ENCODE measurements at places on chromosomes 13 and 19.
A peak's percentile ranks its signal among the peaks of the same experiment; 100 is the strongest.

- DNase-seq, result no peak
Measured at GRCh38 chr19:56661248-56661647, 10.3 kb downstream of the ZNF835 start.

DNA sequence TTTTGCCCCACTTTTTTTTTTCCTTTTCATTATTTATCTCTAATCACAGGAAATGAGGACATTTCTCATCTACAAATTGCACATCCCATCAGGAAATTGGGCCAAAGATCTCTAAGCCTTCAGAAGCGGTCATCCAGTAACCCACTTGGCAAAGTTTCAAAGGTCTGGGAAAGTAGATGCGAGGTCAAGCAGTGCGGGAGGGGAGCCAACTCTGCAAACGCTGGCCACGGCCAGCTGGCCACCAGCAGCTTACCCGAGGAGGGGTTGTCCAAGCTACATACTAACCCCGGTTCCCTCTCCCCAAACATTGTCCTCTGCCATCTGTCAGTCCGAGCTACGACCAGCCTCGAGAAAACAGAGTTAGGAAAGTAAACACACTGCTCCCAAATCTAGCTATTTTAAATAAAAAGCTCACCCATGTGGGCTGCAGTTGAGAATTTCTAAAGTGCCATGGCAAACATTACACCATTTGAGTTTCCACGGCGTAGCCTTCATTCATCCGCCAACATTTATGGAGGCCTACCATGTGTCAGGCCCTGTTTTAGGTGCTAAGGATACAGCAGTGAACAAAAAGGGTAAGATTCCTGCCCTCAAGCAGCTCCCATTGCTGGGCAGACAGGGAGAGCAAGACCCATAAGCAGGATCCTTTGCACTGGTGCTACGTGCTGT lies 11.5 kb downstream of the FFAR2 start:
- DNase-seq, result no peak

- no peak for DNase-seq
Measured at GRCh38 chr19:325173-325936, 19.2 kb downstream of the MIER2 start.

DNA sequence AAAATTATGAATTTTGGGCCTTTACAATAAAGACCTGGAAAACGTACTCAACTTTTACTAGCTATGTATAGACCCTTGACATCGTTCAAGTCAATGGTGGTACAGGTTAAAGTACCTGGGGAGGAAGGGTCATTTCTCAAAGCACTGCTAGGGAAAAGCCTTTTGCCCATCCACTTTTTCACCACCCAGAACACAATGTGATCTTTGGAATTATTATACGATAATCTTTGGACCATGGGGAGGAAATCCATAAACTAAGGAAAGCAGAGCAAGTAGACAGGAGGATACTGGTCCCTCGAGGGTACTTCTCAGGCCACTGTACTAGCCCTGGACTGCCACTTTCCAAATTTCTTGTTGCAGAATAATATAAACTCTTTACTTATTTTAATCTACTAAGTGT lies 39.5 kb downstream of the UBL3 start:
- no peak for DNase-seq

- DNase-seq, result peak; percentile 61
Measured at GRCh38 chr19:45569619-45570421, 14.8 kb downstream of the OPA3 start.

DNA sequence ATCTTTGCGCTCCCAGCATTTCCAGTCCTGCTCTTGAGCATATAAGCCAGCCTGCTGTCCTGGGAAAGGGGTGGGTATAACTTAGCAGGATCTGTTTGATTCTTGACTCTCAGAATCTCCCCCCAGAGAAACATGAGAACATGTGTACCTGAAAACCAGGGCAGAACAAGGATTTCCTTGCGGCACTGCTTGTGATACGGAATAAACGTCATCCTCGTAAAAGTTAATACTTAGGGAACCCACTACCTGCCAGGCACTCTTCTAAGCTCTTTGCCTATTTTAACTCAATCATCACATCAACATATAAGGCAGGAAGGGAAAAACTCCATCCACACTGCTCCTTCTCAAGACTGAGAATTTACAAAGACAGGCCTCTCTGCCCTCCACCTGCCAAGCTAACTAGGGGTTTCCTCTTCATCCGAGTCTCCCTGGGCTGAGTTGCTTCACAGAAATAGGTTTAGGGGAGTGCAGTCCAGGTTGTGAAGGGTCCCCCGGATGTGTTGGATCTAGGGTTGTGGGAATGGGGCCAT lies 1.1 kb downstream of the ZNF653 start:
- no peak for DNase-seq

DNA sequence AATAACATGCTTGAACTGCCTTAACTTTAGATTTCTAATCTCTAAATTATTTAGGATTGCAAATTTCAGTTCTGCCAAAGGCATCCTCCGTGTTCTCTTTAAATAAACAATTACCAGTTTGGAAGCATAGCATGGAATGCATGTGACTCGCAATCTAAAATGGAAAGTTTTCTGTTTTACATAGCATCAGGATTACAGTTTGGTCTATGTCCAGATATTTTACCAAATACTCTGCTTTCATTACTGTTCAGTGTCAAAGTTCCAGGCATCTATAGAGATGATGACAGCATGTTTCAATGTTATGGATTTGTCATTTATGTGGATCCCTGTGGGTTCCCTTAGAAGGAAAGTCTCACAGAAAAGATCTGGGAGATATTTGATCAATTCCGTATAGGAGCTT lies 16.8 kb downstream of the FLT1 start:
- DNase-seq, result no peak

DNA sequence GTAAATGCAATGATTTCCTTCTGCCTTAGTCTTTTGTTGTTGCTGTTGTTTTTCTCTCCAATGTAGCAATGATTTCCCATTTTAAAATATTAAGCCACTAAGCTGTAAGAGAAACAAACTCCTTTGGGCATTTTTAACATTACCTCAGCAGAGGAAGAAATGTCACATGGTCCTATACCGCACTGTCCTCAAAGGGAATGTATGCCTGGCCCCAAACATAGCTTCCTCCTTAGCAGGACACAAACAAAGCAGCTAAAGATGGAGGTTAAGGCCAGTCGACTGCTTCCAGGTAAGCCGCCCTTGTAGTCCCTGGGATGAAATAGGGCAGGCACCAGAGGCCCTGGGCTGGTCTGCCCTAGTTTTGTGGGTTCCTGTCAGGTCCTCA lies 249.0 kb downstream of the TSHZ3 start:
- DNase-seq, result no peak

DNA sequence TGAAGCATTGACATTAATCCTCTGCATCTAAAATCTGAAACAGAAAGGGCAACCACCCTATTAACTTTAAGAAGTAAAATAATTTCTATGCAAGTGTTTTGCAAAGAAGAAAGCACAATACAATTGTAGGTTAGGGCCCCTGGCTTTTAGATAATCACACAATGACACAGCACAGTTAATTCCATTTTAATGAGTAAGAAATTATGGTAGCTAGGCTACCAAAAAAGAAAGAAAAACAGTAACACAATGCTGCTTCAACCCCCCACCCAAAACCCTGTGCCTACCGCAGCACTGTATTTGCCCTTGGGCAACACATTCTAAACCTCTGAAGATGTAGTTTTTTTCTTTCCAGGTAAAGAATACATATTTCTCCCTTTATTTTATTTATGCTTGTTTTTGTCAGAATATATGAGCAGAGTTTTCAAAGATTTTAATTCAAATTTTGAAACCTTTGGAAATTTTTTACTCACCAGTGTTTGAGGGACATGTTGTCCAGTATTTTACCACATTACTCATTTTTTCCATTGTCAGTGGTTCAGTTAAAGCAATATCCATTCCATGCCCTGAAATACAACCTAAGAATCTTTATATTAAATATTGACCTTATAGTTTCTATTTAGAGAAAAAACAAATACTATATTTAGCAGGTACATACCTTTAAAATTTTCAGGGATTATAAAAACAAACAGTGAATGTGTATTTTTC lies 21.1 kb downstream of the SOHLH2 start:
- no peak for DNase-seq

GRCh38 chr13:108230377-108230776 lies 12.2 kb downstream of the ABHD13 start:
- DNase-seq, result no peak

DNA sequence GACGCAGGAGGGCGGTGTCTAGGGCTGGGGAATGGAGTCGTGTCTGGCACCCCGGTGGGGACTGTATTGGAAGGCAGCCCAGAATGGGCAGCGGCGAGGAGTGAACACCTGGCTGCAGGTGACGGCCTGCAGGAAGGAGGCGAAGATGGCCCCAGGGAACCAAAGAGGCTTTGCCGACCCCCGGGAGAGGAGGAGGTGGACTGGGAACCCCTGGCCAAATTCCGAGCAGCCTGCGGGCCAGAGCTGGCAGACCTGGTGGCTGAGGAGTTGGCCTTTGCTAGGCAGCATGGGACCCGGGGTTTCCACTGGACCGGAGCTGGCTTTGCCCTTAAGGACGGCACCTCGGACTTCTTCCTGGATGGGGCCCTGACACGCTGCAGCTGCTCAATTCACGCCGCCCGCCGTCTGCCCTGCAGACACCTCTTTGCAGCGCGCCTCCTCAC lies 25.9 kb downstream of the ZSWIM9 start:
- DNase-seq, result no peak

DNA sequence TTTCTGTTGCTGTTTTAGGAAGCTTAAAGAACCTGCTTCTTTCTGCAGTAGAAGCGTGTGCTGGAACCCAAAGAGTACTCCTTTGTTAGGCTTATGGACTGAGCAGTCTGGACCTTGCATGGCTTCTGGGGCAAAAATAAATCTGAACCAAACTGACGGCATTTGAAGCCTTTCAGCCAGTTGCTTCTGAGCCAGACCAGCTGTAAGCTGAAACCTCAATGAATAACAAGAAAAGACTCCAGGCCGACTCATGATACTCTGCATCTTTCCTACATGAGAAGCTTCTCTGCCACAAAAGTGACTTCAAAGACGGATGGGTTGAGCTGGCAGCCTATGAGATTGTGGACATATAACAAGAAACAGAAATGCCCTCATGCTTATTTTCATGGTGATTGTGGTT lies 103.1 kb downstream of the TNFRSF19 start:
- no peak for DNase-seq

GRCh38 chr13:98309569-98310335 lies 132.7 kb upstream of the RNF113B start:
- no peak for DNase-seq

GRCh38 chr13:100175078-100175802 lies 86.3 kb downstream of the PCCA start:
- no peak for DNase-seq

- DNase-seq, result no peak
Measured at GRCh38 chr13:70311191-70311590, 202.9 kb upstream of the KLHL1 start.

- DNase-seq, result no peak
Measured at GRCh38 chr19:41612483-41612882, 14.4 kb downstream of the CEACAM4 start.

- DNase-seq, result no peak
Measured at GRCh38 chr13:34165158-34165557, 347.2 kb downstream of the RFC3 start.

DNA sequence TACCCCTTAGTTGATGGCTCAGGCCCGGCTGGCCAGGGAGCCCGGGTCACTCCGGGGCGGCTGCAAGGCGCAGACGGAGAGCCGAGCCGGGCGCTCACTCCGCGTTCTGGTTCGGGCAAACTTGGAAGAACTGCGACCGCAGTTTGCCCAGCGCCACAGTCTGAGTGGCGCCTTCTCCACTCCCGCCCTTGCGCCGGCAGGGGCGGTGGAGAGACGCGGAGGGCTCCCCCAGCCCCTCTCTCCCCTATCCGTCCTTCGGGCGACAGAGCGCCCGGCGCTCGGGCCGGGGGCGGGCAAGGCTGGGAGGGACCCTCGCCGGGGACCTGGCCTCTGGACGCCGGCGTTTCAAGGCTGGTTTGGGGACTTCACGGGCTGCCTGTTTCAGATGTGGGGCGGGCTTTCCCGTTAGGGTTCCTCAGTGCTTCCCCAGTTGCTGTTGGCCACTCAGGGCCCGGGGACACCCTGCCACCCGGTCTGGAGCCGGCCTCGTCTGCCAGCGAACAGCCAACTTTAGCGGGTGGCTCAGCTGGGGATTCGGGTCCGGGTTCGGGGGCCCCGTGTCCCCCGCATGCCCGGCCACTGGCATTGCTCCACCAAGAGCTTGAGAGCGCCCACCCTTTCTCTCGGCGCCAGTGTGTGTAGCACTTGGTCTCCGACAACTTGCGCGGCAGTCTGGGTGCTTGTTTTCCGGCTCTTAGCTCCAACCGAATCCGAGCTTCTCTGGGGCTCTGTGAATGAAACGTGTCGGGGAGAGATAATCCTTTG lies 1.5 kb downstream of the GPC6 start:
- no peak for DNase-seq

DNA sequence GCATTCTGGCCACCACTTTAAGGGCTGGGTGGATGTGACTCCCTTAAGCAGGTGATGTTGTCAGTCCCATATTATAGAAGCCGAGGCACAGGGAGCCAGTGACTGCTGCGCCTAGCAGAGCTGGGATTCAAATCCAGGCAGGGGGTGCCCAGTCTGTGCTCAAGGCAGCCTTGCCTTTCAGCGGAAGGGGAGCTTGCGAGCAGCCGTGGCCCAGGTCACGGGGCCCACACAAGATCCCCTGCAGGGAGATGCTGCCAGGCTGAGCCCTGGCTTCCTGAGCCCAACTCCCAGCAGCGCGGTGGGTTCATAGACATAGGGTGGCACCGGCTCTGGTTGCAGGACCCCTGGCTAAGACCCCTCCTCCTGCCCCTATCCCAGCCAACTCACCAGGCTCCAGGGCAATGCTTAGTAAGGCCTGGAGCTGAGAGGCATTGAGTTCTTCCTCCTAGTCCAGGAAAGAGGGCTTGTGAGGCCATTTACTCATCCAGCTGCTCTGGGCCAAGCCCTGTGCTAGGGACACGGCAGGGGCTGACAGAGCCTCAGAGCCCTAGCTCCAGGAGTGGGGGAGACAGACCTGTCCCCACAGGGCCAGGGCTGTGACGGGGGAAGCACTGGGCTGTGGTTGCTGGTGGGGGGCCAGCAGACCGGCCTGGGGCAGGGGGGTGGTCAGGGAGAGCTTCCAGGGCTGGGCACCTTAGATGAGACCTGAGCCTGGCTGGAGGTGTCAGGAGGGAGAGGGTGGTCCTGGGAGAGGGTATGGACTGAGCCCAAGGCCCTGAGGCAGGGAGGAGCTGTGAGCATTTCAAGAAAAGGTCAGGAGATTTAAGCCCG lies 9.6 kb downstream of the CAPN12 start:
- DNase-seq, result peak; percentile 43

DNA sequence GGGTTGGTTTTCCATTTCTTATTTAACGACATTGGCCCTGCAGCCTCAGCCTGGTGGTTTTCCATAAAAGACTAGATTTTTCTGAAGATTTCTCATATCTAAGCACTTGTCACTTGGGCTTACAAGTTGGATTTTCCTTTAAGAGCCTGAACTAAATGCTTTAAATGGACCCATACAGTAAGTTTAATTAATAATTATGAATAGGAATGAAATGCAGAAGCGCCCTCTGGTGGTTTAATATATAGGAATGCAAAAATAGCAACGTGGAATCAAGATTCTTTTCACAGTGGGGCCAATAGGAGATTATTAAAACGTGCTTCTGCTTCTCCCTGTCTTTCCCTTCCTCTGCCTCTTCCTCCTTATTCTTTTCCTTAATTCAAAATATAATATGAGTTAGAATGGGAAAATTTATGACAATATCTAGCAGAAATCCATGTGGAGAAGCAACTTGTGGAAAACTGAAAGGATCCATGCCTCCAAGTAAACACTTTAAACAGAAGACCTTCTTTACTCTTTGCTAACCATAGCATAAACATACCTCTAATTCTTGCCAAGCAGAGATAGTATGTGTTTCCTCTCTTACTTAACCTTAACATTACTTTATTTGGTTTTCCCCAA lies 324.0 kb downstream of the GPC5 start:
- peak; percentile 28 for DNase-seq

GRCh38 chr19:3538965-3539755 lies at the start of gene TEKTIP1:
TEKTIP1 (plus strand) TSS chr19:3539174; CDS start chr19:3539178, 4 bp downstream.
- no peak for DNase-seq

All from CD4-positive, alpha-beta T cell treated with Interferon alpha-2 for 1 hour (primary cell).